ENCODE measurements at places on chromosomes 4 and X. TPM values are rescaled to one million over a fixed set of nuclear protein-coding genes. Genes with fewer than 3 reads are reported as not detected.

Gene LRCH2
- 8.0 TPM for total RNA-seq

Gene CXorf49
- not detected for total RNA-seq

- no peak for DNase-seq
Observed at GRCh38 chr4:38590046-38590445, 74.0 kb upstream of the KLF3 start.

- no peak for DNase-seq
Observed at GRCh38 chr4:175273995-175274753, 356.0 kb downstream of the ADAM29 start.

DNA sequence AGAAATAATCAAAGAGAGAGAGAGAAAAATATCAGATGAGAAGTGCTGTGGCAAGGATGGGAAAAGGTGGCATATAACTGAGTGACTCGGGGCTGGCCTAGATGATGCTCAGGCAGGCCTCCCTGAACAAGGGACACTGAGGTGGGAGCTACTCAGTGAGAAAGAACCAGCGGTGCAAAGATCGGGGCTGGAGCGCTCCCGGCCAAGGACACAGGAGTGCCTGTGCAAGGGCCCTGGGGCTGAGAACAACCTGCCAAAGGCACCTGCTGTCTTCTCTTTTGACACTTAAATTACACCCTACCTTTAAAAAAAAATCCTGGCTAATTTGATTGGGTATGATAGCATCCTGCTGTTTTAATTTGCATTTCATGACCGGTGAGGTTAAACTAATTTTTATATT, 77.7 kb upstream of the C4orf50 start:
- DNase-seq: no peak

DNA sequence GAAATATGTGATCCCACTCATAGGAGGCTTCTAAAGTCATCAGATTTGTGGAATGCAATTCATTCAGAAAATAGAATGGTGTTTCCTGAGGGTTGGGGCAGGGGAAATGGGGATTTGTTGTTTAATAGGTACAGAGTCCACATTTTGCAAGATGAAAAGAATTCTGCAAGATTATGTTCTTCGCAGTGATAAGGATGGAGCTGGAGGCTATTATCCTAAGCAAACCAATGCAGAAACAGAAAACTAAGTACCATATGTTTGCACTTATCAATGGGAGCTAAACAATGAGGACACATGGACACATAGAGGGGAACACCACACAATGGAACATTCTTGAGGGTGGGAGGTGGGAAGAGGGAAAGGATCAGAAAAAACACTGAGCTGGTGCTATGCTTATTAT, 144.3 kb upstream of the NLGN4X start:
- no peak for DNase-seq

- DNase-seq: no peak
Observed at GRCh38 chr4:146029939-146030710, 91.5 kb upstream of the ZNF827 start.

Gene SLC16A2
- total RNA-seq: 109 TPM

DNA sequence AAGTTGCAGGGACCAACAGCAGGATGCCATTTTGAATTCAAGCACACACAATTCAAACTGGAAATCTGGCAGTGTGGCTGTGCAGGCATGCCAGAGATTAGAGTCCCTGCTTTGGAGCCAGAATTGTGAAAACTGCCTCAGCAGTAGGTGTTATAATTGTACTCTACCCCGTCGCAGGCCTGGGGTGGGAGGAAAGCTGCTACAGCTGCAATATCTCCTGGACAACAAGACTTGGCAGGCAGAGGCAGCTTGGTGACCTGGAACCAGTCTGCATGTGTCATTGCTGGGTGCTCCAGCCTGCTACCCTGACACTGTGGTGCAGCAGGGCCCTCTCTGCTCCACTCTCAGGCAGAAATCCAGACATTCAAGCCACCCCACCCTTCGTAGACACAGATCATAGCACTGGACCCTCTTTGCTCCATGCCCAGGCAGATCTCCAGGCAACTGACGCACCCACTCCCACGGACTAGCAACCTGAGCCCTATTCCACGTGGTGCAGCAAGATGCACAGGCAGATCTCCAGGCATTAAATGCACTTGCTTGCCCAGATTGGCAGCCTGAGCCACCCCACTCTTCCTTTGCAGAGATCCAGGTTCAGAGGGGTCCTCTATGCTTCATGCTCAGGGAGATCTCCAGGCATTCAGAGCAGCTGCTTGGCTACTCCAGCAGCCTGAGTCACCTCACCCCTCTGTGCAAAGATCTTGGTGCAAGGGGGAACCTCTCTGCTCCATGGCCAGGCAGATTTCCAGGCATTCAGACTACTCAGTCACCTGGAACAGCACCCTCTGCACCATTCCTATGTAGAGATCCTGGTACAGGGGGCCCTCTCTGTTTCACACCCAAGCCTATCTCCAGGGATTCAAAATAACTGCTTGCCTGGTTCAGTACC, 140.5 kb downstream of the LRBA start:
- peak; percentile 31 for DNase-seq

DNA sequence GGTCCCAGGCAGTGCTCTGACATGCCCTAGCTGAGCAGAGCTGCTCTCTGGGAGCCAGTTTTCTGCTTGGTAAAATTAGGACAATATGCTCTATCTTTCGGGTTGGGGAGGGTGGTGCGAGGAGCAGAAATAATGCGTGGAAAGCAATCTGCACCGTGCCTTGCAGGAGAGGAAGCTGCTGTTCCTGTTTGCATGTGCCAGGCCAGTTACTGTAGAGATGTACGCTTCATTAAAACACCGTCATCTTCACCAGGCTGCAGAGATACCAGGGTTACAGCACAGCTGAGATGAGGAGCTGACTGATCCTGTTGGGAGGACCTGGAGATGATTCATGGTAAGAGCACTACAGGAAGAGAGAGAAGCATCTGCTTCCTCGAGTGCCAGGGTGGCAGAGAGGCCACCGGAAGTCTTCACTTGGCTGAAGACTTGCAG, 29.5 kb upstream of the IRF2 start:
- DNase-seq: no peak

Gene HAND2
- total RNA-seq: 0.11 TPM

- DNase-seq: no peak
Observed at GRCh38 chr4:126358041-126358440, 1043.3 kb downstream of the FAT4 start.

GRCh38 chr4:66357316-66357715, 687.0 kb upstream of the EPHA5 start:
- DNase-seq: no peak

DNA sequence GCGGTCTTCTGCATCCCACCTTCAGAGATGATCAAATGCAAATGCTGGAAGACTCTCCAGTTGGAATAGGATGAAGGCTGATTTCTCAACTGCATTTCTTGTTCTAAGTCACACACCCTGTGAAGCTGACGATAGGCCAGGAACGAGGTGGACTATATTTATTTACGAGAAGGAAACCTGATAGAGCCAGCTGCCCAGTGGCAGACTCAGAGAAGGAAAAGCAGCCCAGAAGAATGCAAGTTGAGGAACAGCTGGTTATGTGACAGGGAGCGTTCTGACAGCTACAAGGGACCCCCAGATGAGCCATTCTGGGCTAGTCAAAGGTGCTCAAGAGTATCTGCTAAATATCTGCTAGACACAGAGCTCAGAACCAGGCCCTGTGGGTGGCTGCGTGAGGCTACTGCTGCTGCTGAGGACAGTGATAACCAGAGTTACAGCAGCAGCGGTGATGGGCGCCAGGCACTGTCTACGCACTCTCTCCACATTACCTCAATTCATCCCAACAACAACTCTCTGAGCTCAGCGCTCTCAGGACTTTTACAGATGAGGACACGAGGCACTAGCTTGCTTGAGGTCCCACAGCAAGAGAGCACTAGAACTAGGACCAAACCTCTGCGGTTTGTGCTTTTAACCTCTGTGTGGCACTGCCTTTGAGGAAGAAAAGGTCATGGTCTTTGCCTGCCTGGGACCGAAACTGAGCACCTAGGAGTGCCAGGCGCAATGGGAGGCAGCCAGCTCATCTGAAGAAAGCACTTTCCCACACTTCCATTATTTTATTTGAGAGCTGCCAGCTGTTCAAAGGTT, 69.0 kb downstream of the GATB start:
- DNase-seq: no peak

Gene ARX
- total RNA-seq: not detected

GRCh38 chrX:27679281-27679680, 89.1 kb downstream of the DCAF8L2 start:
- DNase-seq: no peak

DNA sequence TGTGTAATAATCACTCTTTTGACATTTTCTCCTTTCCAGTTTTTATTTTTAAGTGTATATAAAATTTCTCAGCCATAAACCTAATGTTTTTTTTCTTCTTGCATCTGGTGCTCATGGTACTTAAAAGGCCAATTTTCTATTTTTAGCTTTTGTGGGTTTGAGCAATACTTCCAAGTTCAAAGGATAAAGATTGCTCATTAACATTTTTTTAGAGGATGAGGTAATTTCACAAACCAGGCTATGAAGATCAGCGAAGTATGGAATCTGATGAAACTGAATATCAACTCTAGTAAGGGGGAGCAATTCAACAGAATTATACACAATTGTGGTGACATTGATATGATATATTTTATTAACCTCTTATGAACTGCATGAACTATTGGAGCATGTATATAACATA, 25.8 kb upstream of the KLHL34 start:
- no peak for DNase-seq

GRCh38 chr4:13656569-13657405, 29.3 kb upstream of the BOD1L1 start:
- peak; percentile 67 for DNase-seq

Gene EPHA5
- total RNA-seq: not detected

GRCh38 chr4:105166066-105166465, 19.4 kb downstream of the TET2 start:
- no peak for DNase-seq

Gene GPR50
- not detected for total RNA-seq

Gene GAGE12H
- not detected for total RNA-seq

GRCh38 chr4:79874197-79874596, 198.8 kb downstream of the ANTXR2 start:
- no peak for DNase-seq

- no peak for DNase-seq
Observed at GRCh38 chr4:113170805-113171468, 121.5 kb downstream of the ANK2 start.

- DNase-seq: no peak
Observed at GRCh38 chr4:115609631-115610030, 496.2 kb upstream of the NDST4 start.

GRCh38 chr4:61860376-61860775, 660.2 kb downstream of the ADGRL3 start:
- DNase-seq: no peak

DNA sequence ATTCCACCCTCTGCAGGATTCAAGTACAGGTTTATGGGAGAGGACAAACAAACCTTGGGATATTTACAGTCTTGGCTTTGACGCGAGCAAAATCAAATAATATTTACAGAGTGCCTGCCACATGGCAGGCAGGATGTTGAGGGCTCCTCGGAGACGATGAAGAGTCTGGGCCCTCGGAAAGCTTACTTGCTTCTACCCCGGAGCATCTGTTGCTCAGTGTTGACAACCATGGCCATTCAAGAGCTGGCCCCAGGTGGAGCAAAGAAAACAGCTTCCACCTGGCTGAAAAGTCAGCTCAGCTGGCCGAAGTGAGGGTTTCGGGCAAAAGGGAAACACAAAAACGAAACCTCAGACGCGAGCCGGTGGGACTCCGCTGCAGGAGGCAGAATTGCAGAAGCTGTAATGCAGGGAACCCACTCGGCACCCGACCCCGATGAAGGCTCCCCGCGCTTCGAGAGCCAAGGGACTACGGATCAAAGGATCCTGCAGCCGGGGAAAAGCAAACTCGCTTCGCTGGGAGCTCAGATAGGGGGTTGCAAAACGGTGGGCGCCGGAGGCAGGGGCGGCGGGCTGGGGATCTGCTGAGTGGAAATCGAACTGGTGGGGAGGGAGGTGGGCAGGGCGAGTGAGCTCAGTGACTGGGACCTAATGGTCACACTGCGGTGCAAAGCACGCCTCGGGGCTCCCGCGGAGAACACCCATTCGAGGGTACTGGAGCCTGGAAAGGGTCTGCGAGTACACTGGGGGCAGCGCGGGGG, 805 bp downstream of the ATP8A1 start:
- peak; percentile 45 for DNase-seq

Gene MAPK10
- total RNA-seq: 160 TPM

DNA sequence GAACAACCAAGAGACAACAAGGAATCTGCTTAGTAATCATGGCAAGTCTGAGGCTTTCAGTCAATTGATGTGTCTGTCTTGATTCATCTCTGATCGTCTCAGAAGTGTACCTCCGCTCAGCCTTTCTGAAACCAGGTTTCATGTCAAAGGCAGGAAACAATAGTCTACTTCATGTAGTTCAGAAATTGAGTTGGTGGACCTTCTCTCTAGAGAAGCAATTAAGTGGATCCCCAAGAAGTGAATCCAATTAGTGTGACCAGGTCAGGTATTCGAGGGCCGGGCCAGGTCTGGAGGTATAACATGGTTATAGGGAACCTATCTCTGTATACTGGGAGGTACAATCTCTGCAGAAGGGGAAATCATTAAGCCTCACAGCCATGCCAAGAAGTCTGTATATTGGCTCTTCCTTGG, 32.0 kb downstream of the DAPP1 start:
- DNase-seq: no peak

DNA sequence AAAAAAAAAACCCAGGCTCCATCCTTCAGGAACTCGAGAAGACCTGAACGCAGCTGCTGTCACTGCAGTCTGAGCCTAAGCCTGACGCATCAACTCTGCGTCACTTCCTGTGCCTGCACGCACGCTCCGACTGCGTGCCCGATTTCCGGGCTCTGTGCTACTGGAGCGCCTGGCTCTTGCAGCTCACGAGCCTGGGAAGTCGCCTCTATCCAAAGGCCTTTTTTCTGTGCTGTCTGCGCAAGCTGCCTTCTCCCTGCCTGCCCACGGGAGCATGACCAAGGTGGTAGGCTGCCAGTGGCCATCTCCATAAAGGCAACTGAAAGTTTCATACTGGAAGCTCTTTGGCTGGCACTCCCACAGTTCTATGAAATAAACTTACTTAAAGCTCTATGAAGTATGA, 9.9 kb upstream of the GASK1B start:
- DNase-seq: no peak

GRCh38 chr4:122635205-122635604, 14.3 kb upstream of the IL21 start:
- no peak for DNase-seq

Gene PROM1
- total RNA-seq: 0.63 TPM

Gene CLCN3
- total RNA-seq: 66.1 TPM

Gene MAML3
- total RNA-seq: 7.9 TPM

Gene GABRG1
- total RNA-seq: not detected

DNA sequence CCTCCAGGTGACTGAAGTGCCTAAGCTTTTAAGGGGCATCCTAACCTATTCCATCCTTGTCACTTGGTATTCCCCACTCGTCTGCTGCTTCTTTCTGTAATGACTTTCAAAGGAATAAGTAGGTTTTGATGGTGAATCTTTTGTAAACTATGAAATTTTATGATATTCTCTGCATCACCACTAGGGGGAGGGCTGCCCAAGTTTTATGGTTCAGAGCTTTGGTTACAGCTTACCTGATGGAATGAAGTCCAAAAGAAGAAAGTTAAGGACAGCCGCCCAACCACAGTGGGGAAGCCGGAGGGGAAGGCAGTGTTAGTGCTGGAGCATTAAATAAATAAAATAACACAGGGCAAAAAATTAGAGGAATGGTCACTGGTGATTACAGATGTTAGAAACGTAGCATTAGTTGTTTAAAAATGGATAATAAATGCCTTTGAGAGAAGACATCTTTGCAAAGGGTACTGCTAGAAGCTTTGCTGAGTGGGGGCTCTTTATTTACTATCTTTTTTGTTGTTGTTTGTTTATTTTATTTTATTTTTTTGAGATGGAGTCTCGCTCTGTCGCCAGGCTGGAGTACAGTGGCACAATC, 204.9 kb downstream of the GBA3 start:
- no peak for DNase-seq
